ENCODE measurements at places on chromosomes 16 and 17. TPM values are rescaled to one million over a fixed set of nuclear protein-coding genes. Genes with fewer than 3 reads are reported as not detected.

DNA sequence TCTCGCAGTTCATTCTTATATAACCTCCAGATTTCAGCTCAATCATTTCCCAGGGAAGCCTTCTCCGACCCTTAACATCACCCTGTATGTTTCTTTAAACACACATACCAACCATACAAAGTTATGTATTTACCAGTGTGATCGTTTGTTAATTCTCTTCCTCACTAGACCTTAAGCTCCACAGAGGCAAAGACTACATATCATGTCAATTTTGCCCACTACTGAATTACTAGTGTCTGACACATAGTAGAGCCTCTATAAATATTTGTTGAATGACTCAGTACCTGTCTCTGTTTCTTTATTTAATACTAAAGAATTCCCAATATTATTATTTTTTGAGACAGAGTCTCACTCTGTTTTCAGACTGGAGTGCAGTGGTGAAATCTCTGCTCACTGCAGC, 137.2 kb downstream of the SHISA9 start:
- H3K4me3 ChIP-seq, result no peak overlapping the region
- H3K4me1 ChIP-seq, result no peaks in the 10 kb centered on the region
- no peaks in the 10 kb centered on the region for H3K27me3 ChIP-seq
- no peak overlapping the region for H3K27ac ChIP-seq
- DNase-seq, result no peak

Gene SLC6A4
- not detected for total RNA-seq

Gene CLEC18A
- 0.14 TPM for total RNA-seq

DNA sequence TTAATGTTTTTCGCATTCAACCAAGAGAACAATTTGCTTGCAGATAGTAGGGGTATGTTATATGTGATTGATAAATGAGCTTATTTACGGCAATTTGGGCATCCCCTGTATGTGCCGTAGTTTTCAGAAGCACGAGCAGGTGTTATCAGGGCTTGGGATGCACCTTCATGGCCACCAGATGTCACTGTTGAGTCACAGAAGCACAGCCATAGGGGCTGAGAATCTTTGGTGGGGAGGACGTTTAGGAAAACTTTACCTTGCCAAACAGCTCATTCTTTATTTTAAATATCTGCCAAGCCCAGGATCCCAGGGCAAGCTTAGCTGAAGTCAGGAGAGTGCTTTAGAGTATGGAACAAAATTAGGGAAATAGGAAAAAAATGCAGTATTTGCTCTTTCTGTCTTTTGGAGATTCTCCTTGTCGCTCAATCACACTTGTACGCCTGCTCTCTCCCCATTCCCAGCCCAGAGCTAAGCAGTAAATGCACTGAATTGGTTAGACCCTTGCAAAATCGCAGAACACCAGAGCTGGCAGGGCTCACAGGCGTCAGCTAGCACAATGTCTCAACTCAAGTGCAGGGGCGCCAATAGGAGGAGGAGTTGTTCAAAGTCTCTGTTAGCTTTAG, 93.6 kb upstream of the MPHOSPH6 start:
- DNase-seq, result peak; percentile 38
- H3K27me3 ChIP-seq, result peaks cover 20% of the 10 kb centered on the region
- H3K27ac ChIP-seq, result no peak overlapping the region
- H3K4me3 ChIP-seq, result no peak overlapping the region
- H3K4me1 ChIP-seq, result no peaks in the 10 kb centered on the region

- H3K27ac ChIP-seq, result no peak overlapping the region
- H3K4me1 ChIP-seq, result no peaks in the 10 kb centered on the region
- no peaks in the 10 kb centered on the region for H3K36me3 ChIP-seq
These were observed 143.8 kb upstream of the RPL38 start for GRCh38 chr17:74059479-74060240.

- peaks cover 11% of the 10 kb centered on the region for H3K27me3 ChIP-seq
- H3K4me3 ChIP-seq, result no peak overlapping the region
- no peaks in the 10 kb centered on the region for H3K4me1 ChIP-seq
- no peak overlapping the region for H3K27ac ChIP-seq
- no peak for DNase-seq
These were observed 66.2 kb downstream of the TMEM132E start for GRCh38 chr17:34645594-34645993.

Gene CCDC200
- not detected for total RNA-seq

- peaks cover 2% of the 10 kb centered on the region for H3K36me3 ChIP-seq
These were observed 23.3 kb downstream of the WIPI1 start for GRCh38 chr17:68433911-68434508.

DNA sequence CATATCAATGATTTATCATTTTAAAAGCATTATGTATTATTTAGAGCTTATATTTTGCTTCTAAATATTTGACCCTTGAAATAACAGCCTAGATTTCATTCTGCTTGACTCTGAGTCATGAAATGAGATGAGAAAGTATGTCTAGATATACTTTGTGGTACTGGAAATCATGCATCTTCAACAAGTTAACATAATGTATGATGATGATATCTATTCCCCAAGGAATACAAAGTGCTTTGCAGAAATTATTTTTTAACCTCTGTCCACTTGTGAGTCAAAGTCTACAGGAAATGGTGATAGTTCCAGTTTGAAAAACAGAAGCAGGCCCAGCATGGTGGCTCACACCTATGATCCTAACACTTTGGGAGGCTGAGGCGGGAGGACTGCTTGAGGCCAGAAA, 36.1 kb downstream of the GOSR1 start:
- no peak overlapping the region for H3K27ac ChIP-seq
- peaks cover 7% of the 10 kb centered on the region for H3K36me3 ChIP-seq
- H3K4me3 ChIP-seq, result no peak overlapping the region

DNA sequence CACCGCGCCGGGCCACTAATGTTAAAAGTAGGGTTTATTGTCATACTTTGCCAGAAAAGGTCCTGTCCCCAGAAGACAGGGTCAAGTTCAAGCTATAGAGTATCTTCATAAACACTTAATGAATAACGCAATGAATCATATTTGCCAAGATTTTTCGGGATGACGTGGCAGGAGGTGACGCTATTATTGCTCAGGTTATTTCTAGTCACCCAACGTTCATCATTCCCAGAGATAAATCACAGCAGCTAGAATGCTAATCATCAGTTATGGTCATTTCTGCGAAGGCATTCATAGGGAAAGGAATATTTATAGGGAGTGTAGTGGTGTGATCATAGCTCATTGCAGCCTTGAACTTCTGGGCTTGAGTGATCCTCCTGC, 2.0 kb downstream of the TMC5 start:
- H3K36me3 ChIP-seq, result no peaks in the 10 kb centered on the region
- no peaks in the 10 kb centered on the region for H3K4me1 ChIP-seq
- no peak overlapping the region for H3K4me3 ChIP-seq
- H3K27me3 ChIP-seq, result peaks cover 5% of the 10 kb centered on the region

Gene SULT1A2
- total RNA-seq, result 0.24 TPM

- peaks cover 64% of the 10 kb centered on the region for H3K4me1 ChIP-seq
- peaks cover 3% of the 10 kb centered on the region for H3K27me3 ChIP-seq
- peak; percentile 51 for DNase-seq
- peak overlapping the region; percentile 99 for H3K27ac ChIP-seq
- H3K4me3 ChIP-seq, result peak overlapping the region; percentile 94
These were observed 932 bp downstream of the ZNF267 start for GRCh38 chr16:31874366-31875111.

Gene SLC12A3
- total RNA-seq, result 0.04 TPM

GRCh38 chr16:64380751-64381150, 741.1 kb downstream of the CDH11 start:
- no peaks in the 10 kb centered on the region for H3K4me1 ChIP-seq
- DNase-seq, result no peak
- H3K27ac ChIP-seq, result no peak overlapping the region
- no peak overlapping the region for H3K4me3 ChIP-seq
- H3K27me3 ChIP-seq, result no peaks in the 10 kb centered on the region
- H3K36me3 ChIP-seq, result no peaks in the 10 kb centered on the region

DNA sequence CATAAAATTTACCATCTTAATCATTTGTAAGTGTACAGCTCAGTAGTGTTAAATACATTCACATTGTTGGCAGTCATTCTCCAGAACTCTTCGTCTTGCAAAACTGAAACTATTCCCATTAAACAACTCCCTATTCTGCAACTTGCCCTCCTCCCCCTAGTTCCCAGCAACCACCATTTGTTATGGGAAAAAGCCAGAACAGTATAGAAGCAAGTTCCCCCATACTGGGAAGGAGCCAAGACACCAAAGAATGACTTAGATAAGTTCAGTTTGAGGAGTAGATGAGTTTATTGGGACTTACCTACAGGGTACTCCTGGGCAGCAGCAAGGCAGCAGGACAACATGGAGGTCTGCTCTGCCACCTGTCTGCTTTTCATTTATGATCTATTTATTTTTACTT, 39.3 kb upstream of the TEKT1 start:
- H3K27me3 ChIP-seq, result peaks cover 7% of the 10 kb centered on the region
- no peak overlapping the region for H3K4me3 ChIP-seq
- H3K36me3 ChIP-seq, result no peaks in the 10 kb centered on the region
- H3K4me1 ChIP-seq, result no peaks in the 10 kb centered on the region
- no peak for DNase-seq

- H3K27ac ChIP-seq, result no peak overlapping the region
- no peaks in the 10 kb centered on the region for H3K36me3 ChIP-seq
- no peaks in the 10 kb centered on the region for H3K27me3 ChIP-seq
- H3K4me3 ChIP-seq, result no peak overlapping the region
These were observed 508.7 kb downstream of the KCNJ2 start for GRCh38 chr17:70677783-70678647.

DNA sequence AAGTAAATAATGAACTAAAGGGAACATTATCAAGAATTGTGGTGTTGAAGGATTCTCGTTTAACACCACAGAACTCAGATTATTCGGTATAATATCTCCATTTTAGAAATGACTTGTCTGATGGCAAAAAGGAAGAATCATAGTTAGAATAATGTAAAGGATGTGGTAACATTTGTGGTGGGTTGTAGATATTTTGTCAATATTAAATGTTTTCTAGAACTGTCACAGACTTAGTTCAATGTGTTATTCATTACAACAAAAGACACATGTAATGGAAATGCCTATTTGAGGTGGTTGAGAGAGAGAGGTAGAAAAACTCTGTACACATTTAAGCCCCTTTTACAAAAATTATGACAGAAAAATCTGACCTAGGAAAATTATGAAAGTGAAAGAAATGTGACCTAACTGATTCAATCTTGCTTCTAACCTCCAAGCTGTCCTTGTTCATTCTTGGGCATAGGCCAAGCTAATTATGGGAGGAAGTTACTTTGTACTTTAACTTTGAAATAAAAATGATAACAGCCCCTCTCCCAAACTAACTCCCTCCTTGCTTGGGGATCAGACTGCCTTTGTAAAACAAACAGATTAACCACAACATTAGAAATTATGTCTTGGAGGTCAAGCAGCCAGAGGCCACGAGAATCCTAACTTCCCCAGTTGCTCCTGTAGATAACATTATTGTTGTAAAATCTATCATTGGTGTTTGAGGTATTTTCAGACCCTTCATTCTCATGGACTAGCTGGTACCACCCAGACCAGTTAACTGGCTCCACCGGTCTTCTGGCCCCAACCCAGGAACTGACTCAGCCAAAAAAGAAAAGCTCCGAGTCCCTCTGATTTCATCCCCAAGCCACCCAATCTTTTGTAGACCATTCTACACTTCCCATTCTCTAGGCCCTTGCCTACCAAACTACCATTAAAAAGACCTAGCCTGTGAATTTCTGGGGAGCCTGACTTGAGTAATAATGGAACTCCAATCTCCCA, 1287.8 kb upstream of the CDH8 start:
- H3K27ac ChIP-seq, result no peak overlapping the region
- H3K4me1 ChIP-seq, result no peaks in the 10 kb centered on the region
- H3K4me3 ChIP-seq, result no peak overlapping the region
- H3K36me3 ChIP-seq, result no peaks in the 10 kb centered on the region
- H3K27me3 ChIP-seq, result no peaks in the 10 kb centered on the region

- H3K4me3 ChIP-seq, result no peak overlapping the region
- peaks cover 6% of the 10 kb centered on the region for H3K36me3 ChIP-seq
- no peak overlapping the region for H3K27ac ChIP-seq
These were observed 55.5 kb upstream of the ZC3H18 start for GRCh38 chr16:88514526-88515232.

- peak overlapping the region; percentile 87 for H3K27ac ChIP-seq
- no peaks in the 10 kb centered on the region for H3K27me3 ChIP-seq
- peak; percentile 65 for DNase-seq
- peak overlapping the region; percentile 88 for H3K4me3 ChIP-seq
- H3K36me3 ChIP-seq, result peaks cover 4% of the 10 kb centered on the region
These were observed 1.7 kb upstream of the ANKRD13B start for GRCh38 chr17:29591146-29591736.

Gene AATK
- total RNA-seq, result 0.21 TPM

- H3K4me3 ChIP-seq, result no peak overlapping the region
- no peak overlapping the region for H3K27ac ChIP-seq
- DNase-seq, result no peak
- H3K4me1 ChIP-seq, result no peaks in the 10 kb centered on the region
- no peaks in the 10 kb centered on the region for H3K27me3 ChIP-seq
- H3K36me3 ChIP-seq, result no peaks in the 10 kb centered on the region
These were observed 56.1 kb downstream of the RMI2 start for GRCh38 chr16:11401161-11402050.

GRCh38 chr17:21425736-21426135, 49.6 kb downstream of the KCNJ12 start:
- peaks cover 5% of the 10 kb centered on the region for H3K4me1 ChIP-seq
- no peak for DNase-seq
- H3K27me3 ChIP-seq, result no peaks in the 10 kb centered on the region
- H3K4me3 ChIP-seq, result no peak overlapping the region

Gene IGFALS
- not detected for total RNA-seq

- H3K27me3 ChIP-seq, result peaks cover 19% of the 10 kb centered on the region
- H3K27ac ChIP-seq, result no peak overlapping the region
- H3K4me3 ChIP-seq, result no peak overlapping the region
- no peak for DNase-seq
- H3K4me1 ChIP-seq, result no peaks in the 10 kb centered on the region
- H3K36me3 ChIP-seq, result no peaks in the 10 kb centered on the region
These were observed 254.4 kb downstream of the SHISA9 start for GRCh38 chr16:13155780-13156179.

- DNase-seq, result no peak
- H3K4me1 ChIP-seq, result peaks cover 7% of the 10 kb centered on the region
- no peak overlapping the region for H3K4me3 ChIP-seq
- peaks cover 19% of the 10 kb centered on the region for H3K27me3 ChIP-seq
- no peaks in the 10 kb centered on the region for H3K36me3 ChIP-seq
These were observed 3.9 kb upstream of the KRT15 start for GRCh38 chr17:41522301-41523224.

Gene EVI2B
- 14.8 TPM for total RNA-seq

- peaks cover 25% of the 10 kb centered on the region for H3K4me1 ChIP-seq
- no peak overlapping the region for H3K4me3 ChIP-seq
- H3K36me3 ChIP-seq, result peaks cover 2% of the 10 kb centered on the region
- H3K27me3 ChIP-seq, result peaks cover 30% of the 10 kb centered on the region
These were observed 94.6 kb downstream of the RGS9 start for GRCh38 chr17:65231662-65232335.

GRCh38 chr16:31641279-31641678, 113.6 kb downstream of the AHSP start:
- H3K36me3 ChIP-seq, result peaks cover 4% of the 10 kb centered on the region
- no peak overlapping the region for H3K4me3 ChIP-seq
- no peaks in the 10 kb centered on the region for H3K27me3 ChIP-seq
- H3K4me1 ChIP-seq, result no peaks in the 10 kb centered on the region

- H3K27ac ChIP-seq, result no peak overlapping the region
- no peak overlapping the region for H3K4me3 ChIP-seq
- H3K4me1 ChIP-seq, result peaks cover 24% of the 10 kb centered on the region
- peaks cover 1% of the 10 kb centered on the region for H3K36me3 ChIP-seq
These were observed 416 bp downstream of the RNF43 start for GRCh38 chr17:58416937-58417299.

Gene FBXO39
- not detected for total RNA-seq

- H3K27ac ChIP-seq, result no peak overlapping the region
- H3K4me3 ChIP-seq, result no peak overlapping the region
- peak; percentile 30 for DNase-seq
These were observed 18.9 kb upstream of the P2RX1 start for GRCh38 chr17:3935140-3935542.
